ENCODE measurements at places on chromosomes 1 and 21. TPM values are rescaled to one million over a fixed set of nuclear protein-coding genes. Genes with fewer than 3 reads are reported as not detected.

NBPF6 gene
- 2.5 TPM for total RNA-seq

PRELP gene
- not detected for total RNA-seq

- no peak for DNase-seq
Measured at GRCh38 chr21:34909492-34910292, 139.4 kb downstream of the RUNX1 start.

DNA sequence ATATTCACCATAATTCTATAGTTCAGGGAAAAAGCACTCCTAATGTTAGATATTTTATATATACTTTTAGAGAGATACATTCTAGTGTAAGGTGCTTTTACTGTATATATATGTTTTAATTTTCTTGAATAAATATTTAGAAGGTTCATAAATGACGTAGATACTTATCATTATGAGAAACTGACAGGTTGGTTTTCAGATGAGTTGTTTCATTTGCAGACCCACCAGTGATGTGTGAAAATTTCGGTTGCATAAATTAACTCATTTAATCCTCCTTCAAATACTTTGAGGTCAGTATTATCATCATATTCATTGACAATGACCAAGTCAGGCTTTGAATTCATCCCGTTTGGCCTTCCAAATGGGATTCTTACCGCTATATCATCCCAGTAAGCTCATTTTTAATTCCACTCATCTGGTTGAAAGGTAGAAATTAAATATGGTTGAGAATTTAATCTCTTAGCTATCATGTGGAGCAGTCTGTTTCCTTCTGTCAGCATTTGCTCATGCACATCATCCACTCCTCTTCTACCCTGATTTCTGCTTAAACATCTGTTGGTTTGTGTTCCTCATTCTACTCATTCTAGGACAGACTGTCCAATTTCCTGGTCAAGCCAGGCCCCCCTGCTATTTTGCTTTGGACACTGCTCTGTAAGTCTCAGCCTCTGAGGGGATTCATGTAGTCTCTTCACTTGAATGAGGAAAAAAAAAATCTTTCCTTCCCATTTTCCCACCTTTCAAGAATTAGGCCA, 1156.6 kb downstream of the PLA2G4A start:
- no peak for DNase-seq

DNA sequence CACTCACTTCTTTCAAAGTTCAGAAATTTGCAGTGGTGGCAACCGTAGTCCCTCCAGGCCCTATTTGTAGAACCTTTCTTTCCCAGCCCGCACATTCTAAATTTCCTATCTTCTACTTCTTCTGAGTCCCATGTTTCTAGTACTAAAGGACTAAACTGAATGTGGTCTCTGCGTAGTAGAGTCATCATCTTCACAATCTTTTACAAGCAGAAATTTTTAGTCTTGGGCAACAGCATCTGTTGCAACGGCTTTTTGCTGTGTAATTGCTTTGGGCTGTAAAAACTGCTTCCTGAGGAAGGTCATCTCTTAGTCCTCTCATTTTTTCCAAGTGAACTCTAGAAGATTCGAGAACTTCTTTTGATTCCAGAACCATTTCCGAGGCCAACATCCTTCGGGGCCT, 23.9 kb downstream of the VAV3 start:
- peak; percentile 59 for DNase-seq

Measured in RPMI7951 (cell line).